BE2C (cell line): ENCODE measurements at places on chromosomes 6 and 20.

- no peak for DNase-seq
Measured at GRCh38 chr6:167572841-167573271, 248.0 kb downstream of the TTLL2 start.

- DNase-seq: no peak
Measured at GRCh38 chr6:98841621-98842341, 7.4 kb downstream of the POU3F2 start.

GRCh38 chr6:129498541-129498940, 211.4 kb downstream of the ARHGAP18 start:
- DNase-seq: no peak

GRCh38 chr6:31805939-31806469, 762 bp downstream of the LSM2 start:
- DNase-seq: no peak

- DNase-seq: no peak
Measured at GRCh38 chr20:12113075-12113467, 195.4 kb downstream of the BTBD3 start.

DNA sequence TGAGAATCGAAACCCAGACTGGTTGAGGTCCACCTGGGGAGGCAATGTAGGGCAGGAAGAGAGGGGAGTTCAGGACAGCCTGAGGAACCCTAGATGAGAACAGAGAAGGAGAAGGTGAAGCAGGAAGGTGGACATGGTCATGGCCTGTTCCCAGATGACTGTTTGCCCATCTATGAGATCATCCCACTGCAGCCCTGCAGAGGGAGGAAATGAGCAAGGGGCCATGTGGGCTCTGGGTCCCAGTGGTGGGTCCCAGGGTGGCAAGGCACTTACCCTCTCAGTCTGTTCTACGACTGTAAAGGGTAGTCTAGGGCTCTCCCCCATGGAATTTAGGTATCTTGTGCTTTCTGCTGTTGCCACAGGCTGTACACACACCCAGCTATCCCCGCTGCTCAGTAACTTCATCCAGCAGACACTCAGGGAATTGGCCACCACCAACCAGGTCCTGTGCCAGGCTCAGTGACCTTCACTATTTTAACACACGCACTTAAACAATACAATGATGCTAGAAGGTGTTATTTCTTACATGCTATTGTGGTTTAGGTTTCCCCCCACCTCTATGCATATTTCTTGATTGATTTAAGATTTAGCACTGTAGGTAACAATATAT, 89.8 kb downstream of the TOX2 start:
- no peak for DNase-seq

DNA sequence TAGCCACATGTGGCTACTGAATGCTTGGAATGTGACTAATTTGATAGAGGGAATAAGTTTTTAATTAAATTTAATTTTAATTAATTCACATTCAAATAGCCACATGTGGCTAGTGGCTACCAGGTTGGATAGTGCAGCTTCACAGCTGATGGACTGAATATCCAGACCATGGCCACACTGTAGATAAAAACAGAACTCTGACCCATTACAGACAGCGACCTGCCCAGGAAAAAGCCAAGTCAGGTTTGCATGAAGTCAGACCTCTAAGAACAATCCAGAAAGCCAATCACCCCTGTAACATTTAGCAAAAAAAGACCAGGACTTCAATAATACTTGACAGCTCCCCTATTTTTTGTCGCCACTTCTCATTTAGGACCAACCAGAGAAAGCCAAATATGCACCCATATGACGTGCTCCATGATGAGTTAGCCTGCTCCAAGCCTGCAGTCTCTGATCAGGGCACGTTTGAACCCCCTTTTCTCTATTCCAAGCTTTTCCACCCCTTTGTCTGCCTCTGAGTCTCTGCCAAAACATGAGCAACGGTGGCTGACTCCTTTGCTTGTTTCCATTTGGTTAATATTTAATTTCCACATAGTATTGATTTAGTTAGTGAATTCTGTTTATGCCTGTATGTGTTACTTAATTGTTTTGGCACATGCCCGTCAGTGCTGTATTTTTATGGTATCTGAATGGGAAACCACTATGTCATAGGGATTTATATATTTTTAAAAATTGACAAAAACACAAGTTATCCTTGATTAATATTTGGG, 636.3 kb downstream of the UTRN start:
- DNase-seq: no peak
